Liver (tissue), 10 donors: ENCODE measurements at places on chromosomes 1 and 21.

DNA sequence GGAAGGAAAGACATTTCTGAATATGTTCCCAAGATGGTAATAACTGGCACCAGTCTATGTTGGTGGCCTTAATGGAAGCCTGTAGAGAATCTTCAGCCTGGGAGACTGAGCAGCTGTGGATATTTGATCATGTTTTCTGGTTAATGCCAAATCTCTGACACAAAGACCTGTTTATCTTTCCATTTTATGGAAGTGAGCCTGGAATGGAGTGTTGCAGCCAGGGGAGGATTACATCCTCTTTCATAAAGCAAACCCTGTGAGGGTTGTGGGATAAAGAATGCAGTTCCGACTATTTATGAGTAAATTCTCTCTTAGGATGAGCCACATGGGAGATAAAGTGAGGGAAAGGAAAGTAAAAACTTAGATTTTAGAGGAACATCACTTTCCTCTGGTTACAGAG, 144.1 kb downstream of the PCP4 start:
- no peak for DNase-seq

DNA sequence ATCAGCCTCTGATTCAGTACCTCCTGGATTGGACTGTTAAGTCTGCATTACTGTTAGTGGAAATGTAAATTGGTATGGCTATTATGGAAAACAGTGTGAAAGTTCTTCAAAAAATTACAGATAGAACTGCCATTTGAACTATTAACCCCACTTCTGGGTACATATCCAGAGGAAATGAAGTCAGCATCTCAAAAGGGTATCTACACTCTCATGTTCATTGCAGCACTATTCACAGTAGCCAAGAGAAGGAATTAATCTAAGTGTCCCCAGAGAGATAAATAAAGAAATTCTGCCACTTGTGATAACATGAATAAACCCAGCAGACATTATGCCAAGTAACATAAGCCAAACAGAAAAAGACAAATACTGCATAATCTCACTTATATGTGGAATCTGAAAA, 676.0 kb downstream of the PLA2G4A start:
- DNase-seq, result no peak

GRCh38 chr1:113744114-113744513, 15.2 kb downstream of the PHTF1 start:
- no peak for DNase-seq

GRCh38 chr1:110596312-110596711, 9.8 kb downstream of the KCNA2 start:
- no peak for DNase-seq

DNA sequence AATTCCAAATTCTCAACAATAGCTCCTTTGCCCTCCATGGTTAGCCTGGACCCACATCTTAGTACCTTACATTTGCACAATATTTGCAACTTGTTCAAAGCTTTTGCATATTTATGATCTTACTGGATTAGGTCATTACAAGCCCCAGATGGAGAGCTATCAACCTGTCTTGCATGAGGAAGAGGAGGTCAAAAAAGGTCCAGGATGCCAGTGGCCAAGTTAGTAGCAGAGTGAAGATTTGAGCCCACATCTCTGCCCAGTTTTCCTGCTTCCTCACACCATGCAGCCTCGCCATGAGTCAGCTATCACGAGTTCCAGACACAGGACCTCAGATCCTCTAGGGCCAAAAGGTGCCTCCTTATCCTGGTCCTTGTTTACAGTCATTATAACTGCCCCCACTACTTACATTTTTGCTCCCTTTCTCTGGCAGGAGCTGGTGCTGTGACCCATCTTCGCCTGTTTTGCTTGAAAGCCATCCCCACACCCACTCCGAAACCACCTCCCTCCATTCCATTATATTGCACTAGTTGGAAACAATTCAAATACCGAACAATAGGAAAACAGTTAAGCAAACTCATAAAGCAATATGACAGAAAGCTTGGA, 5.0 kb upstream of the AHCYL1 start:
- DNase-seq, result no peak

DNA sequence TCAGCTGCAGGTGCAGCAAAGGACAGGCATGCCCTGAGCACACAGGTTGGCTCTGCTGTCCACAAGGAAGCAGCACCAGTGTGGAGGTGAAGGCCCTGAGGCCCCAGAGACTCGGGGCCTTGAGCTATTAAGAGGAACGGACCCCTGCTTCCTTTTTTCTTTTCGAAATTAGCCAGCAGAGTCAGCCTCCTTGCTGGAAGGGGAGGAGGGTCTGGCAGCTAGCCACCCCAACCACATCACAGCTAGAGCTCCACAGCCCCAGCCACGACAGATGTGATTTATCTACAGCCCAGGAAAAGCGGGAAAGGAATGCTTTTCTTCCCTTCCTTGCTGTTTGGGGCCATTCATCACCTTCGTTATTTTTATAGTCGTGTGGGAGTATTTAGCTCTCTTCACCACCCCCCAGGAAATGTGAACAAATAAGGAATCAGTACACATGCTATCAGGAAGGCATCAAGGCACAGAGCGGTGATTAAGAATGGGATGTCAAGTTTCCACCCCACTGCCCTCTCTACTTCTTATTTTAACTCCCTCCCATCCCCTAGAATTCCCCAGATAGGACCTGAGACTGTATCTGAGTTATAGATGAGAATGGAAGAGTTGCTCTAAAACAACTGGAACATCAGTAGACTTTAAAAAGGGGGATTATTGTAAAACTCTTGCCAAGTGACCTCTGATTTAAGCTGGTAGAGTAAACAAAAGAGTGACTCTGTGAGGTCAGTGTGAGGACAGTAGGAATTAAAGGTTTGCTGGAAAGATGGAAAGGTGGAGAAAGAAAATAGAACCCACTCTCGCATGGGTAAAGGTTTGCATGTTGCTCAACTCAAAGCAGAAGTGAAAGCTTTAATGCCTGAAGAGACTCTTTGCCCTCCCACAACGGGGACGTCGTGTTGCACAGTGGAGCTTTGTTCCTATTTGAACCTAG, 224.7 kb upstream of the GJB5 start:
- no peak for DNase-seq

DNA sequence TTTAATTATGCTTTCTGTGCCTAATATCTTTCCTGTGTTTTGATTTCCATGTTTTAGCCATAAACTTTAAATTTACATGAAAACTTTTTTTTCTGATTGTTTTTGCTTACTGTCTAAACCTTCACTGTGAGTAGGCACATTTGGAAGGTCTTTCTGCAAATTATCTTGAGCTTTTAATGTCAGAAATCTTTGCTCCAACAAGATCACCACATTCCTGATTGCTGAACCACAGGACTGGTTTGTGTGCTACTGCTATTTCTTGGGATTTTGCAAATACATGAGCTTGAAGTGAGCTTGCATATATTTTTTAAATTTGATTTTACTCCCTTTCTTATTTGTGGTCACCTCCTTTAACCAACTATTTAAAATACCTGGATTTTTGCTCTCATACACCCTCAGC, 61.3 kb downstream of the PTBP2 start:
- DNase-seq, result no peak

GRCh38 chr21:14550135-14550534, 4.0 kb upstream of the SAMSN1 start:
- DNase-seq, result no peak

- peak; percentile 19 for DNase-seq
These were observed 6.8 kb upstream of the COL6A2 start for GRCh38 chr21:46091118-46091517.

- no peak for DNase-seq
These were observed 55.8 kb downstream of the YARS1 start for GRCh38 chr1:32761253-32761877.

DNA sequence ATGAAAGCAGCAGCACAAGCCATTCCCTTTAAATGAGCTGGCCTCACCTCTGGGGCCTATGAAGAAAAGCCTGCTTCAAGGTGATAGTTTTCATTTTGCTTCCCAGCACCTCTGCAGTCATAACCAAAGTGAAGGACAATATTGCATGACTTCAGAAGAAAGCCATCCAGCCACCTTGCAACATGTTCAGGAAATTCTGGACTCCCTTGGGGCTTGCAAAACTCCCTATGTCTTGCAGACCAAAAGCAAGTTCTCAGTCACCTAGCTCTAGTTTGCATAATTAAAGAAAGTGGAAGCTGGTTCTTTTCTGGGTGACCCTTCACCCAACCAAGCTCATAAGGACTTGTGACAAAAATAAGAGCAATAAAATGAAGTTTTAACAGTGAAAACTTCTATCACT, 87.6 kb downstream of the GFI1 start:
- no peak for DNase-seq

- DNase-seq, result no peak
These were observed 91.7 kb downstream of the TPR start for GRCh38 chr1:186283374-186283773.

DNA sequence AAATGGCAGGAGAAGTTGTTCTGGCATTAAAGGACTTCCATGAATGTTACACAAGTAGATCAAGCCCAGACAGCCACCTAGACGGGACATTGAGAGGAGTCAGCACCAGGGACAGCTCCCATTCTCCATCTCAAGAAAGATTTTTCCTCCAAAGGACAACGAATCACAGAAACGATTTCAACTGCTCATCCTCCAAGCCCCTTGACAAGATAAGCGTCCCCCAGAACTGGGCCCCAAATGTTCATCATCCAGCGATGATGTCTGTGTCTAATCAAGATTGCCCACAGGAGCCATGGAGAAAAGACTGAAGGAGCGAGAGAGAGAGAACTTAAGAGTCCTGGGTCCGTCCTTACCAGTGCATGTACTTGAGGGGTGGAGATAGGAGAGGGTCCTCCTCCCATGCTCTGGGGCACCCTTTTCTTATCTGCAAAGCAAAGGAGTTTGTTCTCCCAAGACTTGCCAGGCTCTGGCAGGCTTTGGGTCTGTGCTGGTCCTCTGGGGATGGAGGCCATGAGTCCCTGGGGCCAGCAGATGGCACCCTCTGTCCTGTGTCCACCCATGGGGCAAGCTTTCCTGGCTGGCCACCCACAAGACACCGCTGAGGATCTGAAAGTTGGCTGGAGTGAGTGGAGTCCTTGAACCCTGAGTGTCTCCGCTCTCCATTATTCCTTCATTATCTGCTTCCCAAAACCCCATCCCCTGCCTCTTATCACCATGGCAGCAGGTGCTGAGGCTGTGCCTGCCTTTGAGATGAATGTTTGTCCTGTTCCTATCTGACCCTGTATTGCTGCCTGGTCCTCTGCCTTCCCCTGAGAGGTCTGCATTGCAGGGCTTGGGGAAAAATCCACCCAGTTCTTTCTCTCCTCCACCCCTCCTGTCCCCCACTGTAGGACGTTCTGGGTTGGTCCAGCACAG, 164.6 kb downstream of the ACTL8 start:
- peak; percentile 41 for DNase-seq

DNA sequence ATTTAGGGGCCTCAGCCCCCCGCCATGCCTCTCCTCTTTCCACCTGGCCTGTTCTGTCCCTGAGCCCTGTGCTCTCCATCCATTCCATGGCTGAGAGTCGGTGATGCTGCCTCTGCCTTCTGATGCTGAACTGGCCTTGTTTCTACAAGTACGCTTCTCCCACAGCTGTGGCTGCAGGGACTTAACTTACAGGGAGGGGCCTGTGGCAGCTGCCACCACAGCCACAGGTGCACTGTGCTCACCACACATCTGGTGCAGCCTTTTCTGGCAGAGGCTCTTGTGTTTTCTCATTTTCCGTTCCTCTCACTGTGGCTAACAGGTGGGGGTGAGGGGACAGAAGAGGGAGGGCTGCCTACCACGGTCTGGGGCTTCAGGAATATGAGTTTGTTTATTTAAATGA, 4.2 kb downstream of the FMO1 start:
- DNase-seq, result no peak

GRCh38 chr1:216892581-216893160, 169.4 kb upstream of the ESRRG start:
- no peak for DNase-seq

- no peak for DNase-seq
These were observed 172.2 kb downstream of the SDCCAG8 start for GRCh38 chr1:243428084-243428483.

- DNase-seq, result no peak
These were observed 18.8 kb downstream of the MAP7D1 start for GRCh38 chr1:36174713-36175112.

DNA sequence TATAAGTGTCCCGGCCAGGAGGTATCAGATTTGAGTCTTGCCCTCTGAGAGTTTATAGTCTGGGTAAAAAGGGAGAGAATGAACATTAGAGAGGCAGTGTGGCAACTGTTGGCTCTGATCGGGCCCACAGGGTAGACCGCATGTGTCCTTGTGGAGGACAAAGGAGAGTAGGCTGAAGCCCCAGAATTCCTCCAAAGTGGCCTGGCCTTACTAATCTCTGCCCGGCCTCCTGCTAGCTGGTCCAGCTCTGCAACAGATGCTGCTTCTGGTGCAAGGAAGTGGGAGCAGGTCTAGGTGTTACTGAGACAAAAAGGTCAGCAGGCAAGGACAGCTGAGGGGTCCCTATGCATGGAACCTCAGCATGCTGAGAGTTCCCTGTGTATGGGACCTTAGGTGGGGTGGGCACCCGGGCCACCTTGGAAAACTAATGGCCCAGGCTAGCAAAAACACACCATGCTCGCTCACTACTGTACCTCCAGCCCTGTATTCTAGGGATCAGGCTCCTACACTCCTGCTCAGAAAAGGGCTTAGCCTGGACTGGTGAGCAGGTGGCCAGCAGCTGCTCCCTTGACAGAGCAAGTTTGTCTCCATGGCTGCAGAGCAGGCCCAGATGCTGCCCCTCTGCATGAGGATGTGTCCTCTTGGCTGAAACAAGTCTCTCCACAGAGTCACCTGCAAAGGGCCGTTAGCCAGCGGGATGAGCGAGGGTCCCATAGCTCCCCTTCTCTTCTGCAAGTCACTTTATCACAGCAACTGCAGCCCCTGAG, 30.3 kb upstream of the RGS16 start:
- peak; percentile 28 for DNase-seq

DNA sequence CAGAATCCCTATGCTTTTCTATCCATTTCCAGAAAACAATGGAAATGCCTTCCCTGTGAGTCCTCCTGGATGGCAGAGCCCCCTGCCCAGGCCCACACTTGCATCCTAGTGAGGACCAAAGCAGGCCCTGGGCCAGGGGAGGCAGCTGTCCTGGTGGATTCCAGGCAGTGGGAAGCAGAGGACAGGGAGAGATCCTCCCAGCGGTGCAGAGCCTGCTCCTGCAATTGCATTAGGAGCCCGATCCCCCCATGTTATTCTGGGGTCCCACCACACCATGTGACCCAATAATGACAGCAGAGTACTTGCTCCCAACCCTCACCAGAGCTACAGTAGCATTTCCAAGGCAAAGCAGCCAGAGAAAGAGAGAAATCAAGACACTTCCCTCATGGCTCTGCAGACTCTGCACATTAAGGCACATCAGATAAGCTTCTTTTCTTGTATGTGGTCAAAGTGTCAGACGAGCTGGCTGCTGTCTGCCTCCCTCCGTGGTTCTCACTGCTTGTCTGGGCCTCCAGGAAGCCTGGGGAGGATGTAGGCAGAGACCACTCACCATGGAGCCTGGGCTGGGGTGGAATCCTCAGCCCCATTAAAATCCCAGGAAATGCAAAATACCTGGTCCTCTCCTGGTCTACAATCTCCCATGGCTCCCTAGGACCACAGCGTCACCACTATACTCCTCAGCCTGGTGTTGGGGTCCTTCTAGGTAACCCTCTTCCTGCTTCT, 54.9 kb upstream of the RUNX3 start:
- no peak for DNase-seq

GRCh38 chr1:59139396-59139795, 157.5 kb upstream of the FGGY start:
- DNase-seq, result no peak

GRCh38 chr21:37546299-37546908, 179.8 kb downstream of the DYRK1A start:
- DNase-seq, result no peak
